A549 treated with AZD2906 at 1 μM for 4 hours (cell line): ENCODE measurements at places on chromosomes 7 and 10. TPM values are rescaled to one million over a fixed set of nuclear protein-coding genes. Genes with fewer than 3 reads are reported as not detected.

SFTPD gene
- 0.09 to 0.38 TPM (median 0.25 TPM) in 5 replicates for total RNA-seq

DNAJB6 gene
- total RNA-seq, result 83.1 to 146 TPM (median 95.6 TPM) in 5 replicates

PLAC9 gene
- 0.16 to 0.30 TPM (median 0.17 TPM) in 3 of 5 replicates, not detected in the others for total RNA-seq

TRUB1 gene
- total RNA-seq, result 12.6 to 14.7 TPM (median 14.3 TPM) in 5 replicates

WEE2 gene
- total RNA-seq, result not detected in 5 replicates

CHRM2 gene
- total RNA-seq, result not detected in 5 replicates

LRMDA gene
- 3.8 to 4.7 TPM (median 4.1 TPM) in 5 replicates for total RNA-seq

GPNMB gene
- 2.2 to 3.5 TPM (median 3.1 TPM) in 5 replicates for total RNA-seq

MSMB gene
- not detected in 5 replicates for total RNA-seq

CCAR1 gene
- total RNA-seq, result 52.3 to 76.9 TPM (median 58.0 TPM) in 5 replicates

HOXA3 gene
- total RNA-seq, result 3.7 to 5.6 TPM (median 4.7 TPM) in 5 replicates

TMEM184A gene
- 6.5 to 10.4 TPM (median 8.1 TPM) in 5 replicates for total RNA-seq

ZNF716 gene
- total RNA-seq, result not detected in 5 replicates

GIMAP1 gene
- total RNA-seq, result not detected in 5 replicates

SKIDA1 gene
- total RNA-seq, result 0.76 to 1.1 TPM (median 0.96 TPM) in 5 replicates

OR9A2 gene
- total RNA-seq, result not detected in 5 replicates

PIK3AP1 gene
- 0.55 to 0.90 TPM (median 0.58 TPM) in 5 replicates for total RNA-seq

LRRC17 gene
- 0.07 to 0.14 TPM (median 0.09 TPM) in 3 of 5 replicates, not detected in the others for total RNA-seq

NUTM2B gene
- total RNA-seq, result 0.19 to 0.42 TPM (median 0.26 TPM) in 5 replicates

HYAL4 gene
- total RNA-seq, result 0.05 TPM in 1 of 5 replicates, not detected in the others

AGAP5 gene
- total RNA-seq, result 1.6 to 2.4 TPM (median 2.3 TPM) in 5 replicates

CCDC172 gene
- total RNA-seq, result not detected in 5 replicates

PDK4 gene
- total RNA-seq, result 28.0 to 36.2 TPM (median 34.5 TPM) in 5 replicates

PON1 gene
- 0.52 to 1.6 TPM (median 0.97 TPM) in 5 replicates for total RNA-seq

OR2A12 gene
- total RNA-seq, result not detected in 5 replicates

SLC39A12 gene
- total RNA-seq, result not detected in 5 replicates

SP4 gene
- total RNA-seq, result 0.83 to 1.6 TPM (median 1.3 TPM) in 5 replicates

AKR1C8 gene
- 0.08 to 0.25 TPM in 2 of 5 replicates, not detected in the others for total RNA-seq

PRKG1 gene
- total RNA-seq, result 0.01 to 0.02 TPM (median 0.01 TPM) in 3 of 5 replicates, not detected in the others

C1GALT1 gene
- 25.2 to 28.2 TPM (median 26.4 TPM) in 5 replicates for total RNA-seq

GRM3 gene
- total RNA-seq, result not detected in 5 replicates

CPA2 gene
- 0.05 to 0.33 TPM (median 0.11 TPM) in 3 of 5 replicates, not detected in the others for total RNA-seq

AKR1C4 gene
- total RNA-seq, result 0.13 to 0.49 TPM (median 0.36 TPM) in 5 replicates

TMEM140 gene
- 1.1 to 1.4 TPM (median 1.3 TPM) in 5 replicates for total RNA-seq

DCLRE1A gene
- 8.6 to 10.4 TPM (median 9.1 TPM) in 5 replicates for total RNA-seq

NUTM2E gene
- total RNA-seq, result 0.34 to 0.51 TPM (median 0.43 TPM) in 5 replicates

BICC1 gene
- 17.0 to 25.8 TPM (median 18.2 TPM) in 5 replicates for total RNA-seq

TYW1 gene
- total RNA-seq, result 12.9 to 15.7 TPM (median 13.6 TPM) in 5 replicates

CAMK1D gene
- 7.6 to 8.5 TPM (median 8.2 TPM) in 5 replicates for total RNA-seq

FGFBP3 gene
- 2.1 to 2.7 TPM (median 2.6 TPM) in 5 replicates for total RNA-seq
